NCI-H187 (cell line): ENCODE measurements at places on chromosomes 6 and 20.

DNA sequence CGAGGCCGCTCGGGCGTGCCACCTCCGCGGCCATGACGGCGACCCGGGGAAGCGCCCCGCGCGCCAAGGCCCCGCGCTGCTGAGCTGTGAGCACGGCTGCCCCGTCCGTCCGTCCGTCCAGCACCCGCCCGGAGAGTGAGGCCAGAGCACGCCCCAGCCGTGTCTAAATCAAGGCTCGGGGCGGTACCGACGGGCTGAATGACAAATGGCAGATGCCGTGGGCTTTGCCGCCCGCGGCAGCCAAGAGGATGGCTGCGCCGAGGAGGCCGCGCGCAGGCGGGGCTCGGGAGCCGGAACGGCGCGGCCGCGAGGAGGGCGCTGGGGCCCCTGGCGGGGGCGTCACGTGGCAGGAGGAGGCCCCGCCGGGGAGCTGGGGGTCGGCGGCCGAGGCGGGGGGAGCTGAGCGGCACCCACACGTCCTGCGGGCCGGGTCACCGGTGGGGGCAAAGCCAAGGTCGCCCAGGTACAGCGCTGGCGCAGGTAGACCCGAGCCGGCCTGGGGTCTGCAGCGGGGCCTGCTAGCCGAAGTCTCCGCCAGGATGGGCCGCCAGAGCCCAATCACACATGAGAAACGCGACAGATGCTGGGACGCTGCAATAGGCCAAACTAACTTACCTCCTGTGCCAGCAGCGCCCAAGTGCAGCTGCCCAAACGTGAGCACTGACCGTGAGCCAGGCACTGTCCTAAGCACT lies at the start of gene PLAGL1:
Gene PLAGL1, minus strand, starts transcription at position 140 of the 692 bp plus-strand sequence. CDS start 60,123 bp downstream, outside the sequence.
- no peak for DNase-seq

DNA sequence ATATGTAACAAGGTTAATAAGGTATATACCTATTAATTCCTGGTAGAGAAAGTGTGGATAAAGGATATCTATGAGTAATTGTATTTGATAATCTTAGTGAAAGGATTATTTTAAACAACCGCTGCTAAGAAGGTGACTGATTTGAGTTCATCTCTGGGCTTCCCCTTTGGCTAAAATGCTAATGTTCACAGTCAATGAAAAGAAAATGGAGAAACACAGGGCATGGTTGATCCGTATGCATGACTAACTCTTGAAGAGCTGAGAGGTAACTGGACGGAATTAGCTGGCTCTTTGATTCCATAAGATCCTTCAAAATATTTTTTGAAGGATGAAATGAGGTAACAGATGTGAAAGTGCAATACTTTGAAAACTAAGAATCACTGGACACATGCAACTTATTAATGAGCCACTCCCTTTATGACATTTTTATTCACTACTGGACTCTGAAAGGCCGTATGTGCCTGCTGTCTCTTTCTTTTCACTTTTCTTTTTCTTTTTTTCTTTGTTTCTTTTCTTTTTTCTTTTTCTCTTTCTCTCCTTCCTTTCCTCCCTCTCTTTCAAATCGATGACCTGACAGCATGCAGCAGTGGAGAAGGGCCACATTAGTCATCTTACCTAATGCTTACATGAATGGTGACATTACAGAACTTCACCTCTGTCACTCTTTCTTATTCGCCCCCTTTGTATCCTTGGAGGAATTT lies 464.6 kb downstream of the CDKAL1 start:
- no peak for DNase-seq

DNA sequence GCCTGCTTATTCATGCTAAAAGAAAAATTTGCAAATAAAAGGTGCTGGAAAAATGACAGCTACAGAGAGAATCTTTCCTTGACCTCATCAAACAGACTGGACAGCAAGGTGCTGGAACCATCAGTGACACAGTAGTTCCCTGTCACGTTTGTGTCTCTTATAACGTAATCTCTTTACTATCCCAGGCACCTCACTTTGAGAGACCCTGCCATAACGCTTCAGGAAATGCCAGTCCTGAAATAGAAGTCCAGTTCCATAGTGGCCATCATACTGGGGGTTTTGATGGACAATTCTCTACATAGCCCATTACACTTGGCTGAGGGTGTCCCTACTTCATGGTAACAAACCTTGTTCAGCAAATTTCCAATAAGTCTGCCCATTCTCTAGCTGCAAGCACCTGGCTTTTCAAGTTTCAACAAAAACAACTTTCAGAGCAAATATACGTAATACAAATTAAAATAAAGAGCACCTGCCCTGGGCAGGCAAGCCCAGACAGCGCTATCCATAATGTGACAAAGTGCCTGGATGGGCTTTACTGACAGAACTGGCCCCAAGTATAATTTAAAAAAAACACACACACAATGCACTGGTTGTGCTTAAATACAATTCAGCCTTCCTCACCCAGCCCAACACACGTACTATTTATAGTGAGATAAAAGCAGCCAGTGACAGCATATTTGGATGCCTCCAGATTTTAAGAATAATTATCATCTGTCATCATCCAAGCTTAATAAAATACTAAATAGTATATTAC lies 38.7 kb downstream of the CNKSR3 start:
- peak; percentile 48 for DNase-seq

DNA sequence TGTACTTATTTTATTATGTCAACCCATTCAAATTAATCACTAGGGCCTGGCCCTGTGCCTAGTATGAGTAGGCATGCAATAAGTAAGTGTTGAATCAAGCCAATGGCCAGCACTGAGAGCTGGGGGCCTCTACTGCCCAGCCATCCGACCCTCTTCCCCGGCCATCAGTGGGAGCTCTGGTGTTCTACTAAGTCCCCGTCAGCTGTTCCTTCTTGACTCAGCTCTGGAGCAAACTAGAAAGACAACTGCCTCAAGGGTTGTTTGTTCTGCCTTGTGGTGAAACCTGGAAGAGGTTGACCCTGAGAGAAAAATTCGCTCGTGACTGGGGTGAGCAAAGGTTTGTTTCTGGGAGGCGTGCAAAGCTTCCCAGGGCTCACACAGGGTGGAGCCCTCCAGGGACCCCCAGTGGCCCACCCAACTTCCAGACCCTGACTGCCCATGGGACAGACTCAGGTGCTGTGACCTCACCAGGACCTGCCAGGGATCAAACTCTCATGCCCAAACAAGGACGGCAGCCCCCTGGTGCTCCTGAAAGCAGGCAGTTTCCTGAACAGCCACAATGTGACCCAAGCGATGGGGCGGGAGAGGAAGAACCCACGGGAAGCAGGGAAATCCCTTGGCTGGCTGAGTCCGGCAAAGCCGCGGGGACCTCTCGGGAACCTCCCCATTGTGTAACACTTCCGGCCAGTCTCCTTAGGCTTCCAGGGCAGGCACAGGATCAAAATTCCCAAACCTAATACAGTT lies 50.4 kb downstream of the BANF2 start:
- no peak for DNase-seq

DNA sequence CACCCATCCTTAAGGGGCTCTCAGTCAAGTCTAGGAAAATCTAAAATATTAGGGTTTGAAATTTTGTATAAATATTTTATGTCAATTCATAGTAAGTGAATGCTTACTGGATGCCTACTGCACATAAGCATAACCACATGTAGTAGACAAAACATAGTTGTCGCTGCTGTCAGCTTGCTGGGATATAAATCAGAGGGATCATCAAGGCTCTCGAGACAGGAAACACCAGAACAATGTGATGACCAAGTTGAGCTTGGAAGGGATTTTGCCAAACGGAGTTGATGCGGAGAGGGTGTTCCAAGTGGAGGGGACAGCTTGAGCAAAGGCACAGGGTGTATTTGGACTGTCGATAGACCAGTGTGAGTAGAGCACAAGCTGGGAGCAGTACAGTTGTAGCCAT lies 105.8 kb upstream of the SUPT3H start:
- no peak for DNase-seq

DNA sequence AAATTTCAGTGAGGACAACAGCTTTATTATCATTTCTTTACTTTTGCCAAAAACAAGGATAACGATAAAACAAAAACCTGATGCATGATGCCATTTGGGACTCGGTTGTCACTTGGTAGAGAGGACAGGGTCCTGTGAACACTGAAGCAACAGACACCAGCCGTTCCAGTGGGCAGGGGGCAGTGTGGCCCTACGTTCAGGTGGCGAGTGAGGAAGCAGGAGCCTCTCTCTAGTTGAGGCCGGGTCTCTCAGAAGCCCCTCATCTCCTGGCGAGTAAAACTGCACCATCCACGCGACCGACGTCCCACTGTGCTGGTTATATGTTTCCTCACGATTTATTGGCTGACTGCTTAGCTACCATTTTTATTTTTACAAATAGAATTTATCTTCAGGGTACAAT lies 231.6 kb downstream of the THBS2 start:
- no peak for DNase-seq

DNA sequence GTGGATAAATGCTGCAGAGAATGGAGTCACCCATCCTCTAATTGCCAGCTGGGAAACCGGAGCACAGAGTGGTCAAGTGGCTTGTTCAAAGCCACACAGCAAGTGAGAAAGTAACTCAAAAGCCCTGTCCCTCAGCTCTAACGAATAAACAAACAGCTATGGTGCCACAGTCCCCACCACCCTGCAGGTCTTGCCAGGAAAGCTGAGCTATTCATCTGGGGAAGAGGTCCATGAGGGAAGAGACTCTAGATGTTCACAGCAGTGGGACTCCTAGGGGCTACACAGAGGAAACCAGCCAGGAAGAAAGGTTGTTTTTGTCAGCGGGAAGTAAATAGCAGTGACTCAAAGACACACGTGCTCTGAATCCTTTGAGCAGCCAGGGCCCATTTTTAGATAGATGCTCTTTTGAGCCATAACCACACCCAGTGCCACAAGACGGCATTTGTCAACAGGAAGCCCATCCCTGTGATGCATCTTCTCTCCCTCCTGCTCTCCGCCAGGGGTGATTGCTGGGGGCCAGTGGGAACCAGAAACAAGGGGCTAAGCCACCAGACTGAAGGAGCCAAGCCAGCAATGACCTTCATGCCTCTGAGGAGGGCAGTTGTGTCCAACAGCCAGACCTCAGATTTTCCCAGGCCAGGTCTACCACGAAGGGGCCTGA lies 32.4 kb upstream of the TCP11 start:
- no peak for DNase-seq

DNA sequence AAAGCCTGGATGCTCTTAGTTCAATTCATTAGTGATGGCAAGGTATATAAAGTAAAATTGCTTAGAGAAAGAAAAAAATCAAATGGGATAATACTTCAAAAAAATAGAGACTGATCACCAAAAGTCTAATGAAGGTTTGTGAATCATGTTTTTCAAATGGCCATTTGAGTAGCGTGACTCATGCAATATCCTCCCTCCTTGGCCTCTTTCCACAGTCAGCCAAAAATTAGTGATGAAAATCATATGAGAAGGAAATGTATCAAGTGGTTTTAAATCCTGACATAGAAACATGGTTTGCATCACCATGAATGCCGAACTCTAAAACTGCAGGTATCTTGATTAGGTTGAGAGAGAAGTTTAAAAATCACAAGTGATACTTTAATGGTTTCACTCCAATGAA lies 1.2 kb upstream of the COL19A1 start:
- no peak for DNase-seq

DNA sequence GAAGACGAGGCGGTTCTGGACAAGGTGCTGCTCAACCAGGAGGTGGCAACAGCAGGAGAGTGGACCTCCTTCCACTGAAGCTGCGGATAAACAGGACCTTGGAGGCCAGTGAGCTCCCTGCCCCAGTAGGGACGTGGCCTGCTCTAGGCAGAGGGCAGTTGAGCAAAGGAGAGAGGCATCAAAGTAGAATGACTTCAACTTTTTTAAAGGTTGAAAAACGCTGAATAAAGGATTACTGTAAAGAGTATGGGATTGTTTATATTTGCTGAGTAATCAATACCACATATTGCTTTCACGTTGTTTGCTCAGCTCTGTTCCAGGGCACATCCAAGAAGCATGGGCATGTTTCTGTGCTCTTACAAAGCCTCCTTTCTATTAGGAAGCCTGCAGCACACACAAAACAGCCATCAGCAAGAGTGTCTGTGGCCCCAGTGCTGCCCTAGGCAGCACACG lies 48.1 kb downstream of the ERMARD start:
- no peak for DNase-seq

GRCh38 chr20:61280217-61280980 lies 28.3 kb downstream of the CDH4 start:
- DNase-seq, result no peak

DNA sequence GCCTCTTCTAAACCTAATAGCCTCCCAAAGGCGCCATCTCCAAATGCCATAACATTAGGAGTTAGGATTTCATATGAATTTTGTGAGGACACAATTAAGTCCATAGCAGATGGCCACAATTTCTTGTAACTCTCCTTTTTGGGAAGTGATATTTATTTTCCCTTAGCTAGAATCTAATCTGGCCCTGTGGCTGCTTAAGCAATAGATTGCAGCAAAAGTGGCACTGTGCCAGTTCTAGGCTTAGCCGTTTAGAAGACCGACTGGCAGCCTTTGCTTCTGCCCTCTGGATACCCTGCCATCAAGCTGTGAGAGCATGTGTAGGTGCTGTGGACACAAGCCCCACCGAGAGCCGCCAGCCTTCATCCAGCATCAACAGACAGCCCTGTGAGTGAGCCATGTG lies 15.9 kb upstream of the ADGB start:
- no peak for DNase-seq

DNA sequence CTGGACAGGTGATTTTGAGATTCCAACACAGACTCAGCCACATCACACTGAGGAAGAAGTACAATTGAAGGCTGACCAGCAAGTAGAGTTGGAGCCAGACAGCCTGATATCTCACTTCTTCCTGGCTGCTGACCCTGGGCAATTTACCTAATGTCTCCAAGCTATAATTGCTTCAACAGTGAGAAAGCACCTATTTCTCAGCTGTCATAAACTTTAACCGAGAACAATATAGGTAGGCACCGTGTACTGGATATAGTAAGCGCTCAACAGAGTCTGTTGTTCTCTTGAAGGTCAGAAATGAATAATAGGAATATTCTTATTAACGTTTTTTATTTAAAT lies 28.3 kb downstream of the STX7 start:
- DNase-seq, result no peak

- DNase-seq, result no peak
These were observed 212.3 kb upstream of the PMEPA1 start for GRCh38 chr20:57922083-57922482.

GRCh38 chr6:1390946-1391799 lies 1.8 kb downstream of the FOXF2 start:
- no peak for DNase-seq

DNA sequence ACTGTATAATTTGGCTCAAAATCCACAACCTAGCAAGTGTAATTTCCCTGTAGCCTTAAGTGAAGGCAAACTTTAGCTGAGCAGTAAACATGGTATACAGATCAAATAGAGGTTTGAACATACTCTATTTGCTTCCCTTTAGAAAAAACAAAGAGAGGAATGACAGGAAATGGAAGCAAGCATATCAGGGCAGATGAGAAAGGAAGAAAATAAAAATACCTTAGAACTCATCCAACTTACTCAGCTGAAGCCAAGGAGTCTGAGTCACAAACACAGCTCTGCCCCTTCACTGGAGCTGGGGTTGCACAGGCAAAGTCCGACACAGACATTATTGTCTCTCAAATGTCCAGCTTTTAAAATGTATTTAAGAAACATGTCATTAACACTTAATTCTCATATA lies 379.9 kb upstream of the IRAK1BP1 start:
- no peak for DNase-seq

DNA sequence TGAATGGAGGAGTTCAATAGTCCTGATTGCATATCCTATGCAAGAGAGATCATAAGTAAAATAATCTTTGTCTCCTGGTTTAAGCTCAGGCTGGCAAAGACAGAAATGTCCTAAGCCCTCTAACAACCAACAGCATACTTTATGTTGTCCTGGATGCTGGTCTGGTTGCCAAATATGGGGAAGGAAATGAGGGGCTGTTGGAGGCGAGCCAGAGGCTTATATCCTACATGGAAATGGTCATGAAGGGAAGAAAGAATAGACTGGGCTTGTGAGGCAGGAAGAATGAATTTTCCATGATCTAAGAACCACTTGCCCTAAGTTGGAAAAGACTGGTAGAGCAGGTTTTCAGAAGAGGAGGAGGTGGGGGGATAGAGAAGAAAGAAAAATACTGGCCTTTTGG lies 237.1 kb downstream of the SMOC2 start:
- DNase-seq, result no peak
